ENCODE measurements at places on chromosomes 13 and 19.

- DNase-seq, result no peak
These were observed 24.5 kb upstream of the SLC7A1 start for GRCh38 chr13:29619995-29620394.

- DNase-seq, result no peak
These were observed 44.6 kb downstream of the KL start for GRCh38 chr13:33060815-33061214.

GRCh38 chr19:41883463-41883820, 458 bp downstream of the ARHGEF1 start:
- DNase-seq, result no peak

DNA sequence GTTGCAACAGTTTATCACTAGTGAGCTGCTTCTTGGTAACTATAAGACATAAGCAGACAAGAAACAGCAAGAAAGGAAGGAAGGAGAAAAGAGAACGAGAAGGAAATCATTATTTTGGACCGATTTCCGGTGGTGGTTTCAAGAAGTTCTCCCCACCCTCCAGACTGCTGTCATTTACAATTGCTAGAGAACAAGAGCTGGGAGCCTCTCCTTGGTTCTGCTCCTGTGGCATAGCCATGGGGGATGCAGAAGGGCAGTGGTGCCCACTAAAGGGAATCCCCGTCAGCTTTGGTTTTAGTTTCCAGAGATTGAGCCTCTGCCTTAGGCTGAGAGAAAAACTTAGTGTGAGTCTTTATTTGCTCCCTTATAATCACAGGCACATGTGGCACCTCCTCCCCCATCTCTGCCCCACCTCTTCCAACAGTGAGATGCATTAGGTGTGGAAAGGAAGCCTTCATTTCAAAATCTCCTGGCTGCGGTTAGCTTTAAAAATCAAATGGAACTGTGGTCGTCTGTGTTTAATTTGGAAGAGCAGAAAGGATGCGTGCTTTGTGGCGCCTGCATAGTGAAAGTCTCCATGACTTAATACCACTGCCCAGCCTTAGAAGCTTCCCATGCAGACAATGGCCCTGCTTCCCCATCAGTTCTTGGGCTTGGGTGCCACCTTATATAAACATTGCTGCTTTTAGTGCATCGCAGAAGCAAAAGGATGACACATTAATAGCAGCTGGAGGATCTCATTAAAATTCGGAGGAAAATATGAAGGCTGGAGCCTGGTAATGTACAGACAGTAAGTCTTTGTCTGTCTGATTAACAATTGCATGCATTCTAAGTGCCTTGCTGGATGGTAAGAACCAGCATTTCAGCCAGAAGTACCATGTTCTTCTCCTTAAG, 25.0 kb downstream of the LRCH1 start:
- DNase-seq, result no peak

Data from Right ventricle myocardium superior (tissue), 1 donor.